ENCODE measurements at places on chromosomes 16 and 17. TPM values are rescaled to one million over a fixed set of nuclear protein-coding genes. Genes with fewer than 3 reads are reported as not detected.

HNF1B gene
- not detected for total RNA-seq

DNA sequence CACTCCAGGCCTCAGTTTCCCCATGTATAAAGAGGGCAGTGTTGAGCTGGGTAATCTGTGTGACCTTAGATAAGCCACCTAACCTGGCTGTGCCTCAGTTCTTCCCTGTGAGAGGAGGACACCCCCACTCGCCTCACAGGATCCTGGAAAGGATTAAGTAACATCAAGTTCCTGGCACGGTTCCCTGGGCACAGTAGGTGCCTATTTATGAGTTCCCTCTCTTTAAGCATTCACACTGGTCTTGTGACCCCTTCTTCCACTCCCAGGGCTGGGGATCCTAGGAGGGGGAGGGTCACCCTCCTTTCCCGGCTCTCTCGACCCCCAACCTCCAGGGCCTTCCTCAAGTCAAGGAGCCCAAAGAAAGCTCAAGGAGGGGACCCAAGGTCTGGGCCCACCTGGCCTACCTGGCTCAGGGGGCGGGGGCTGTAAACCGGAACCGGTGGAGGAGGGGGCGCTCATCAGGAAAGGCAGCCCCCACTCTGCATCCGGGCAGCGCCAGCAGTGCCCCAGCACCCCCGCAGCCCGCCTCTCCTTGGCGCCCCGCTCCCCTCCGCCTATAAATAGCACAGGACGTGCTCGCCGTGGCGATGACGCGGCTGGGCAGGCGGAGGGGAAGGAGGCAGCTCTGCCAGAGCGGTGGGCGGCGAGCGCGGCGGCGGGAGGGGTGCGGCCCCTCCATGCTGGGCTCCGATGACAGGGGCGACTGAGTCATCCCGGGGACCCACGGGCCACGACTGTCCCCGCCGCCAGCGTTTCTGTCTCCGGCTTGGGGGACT, 9.4 kb downstream of the RPL19 start:
- DNase-seq, result peak; percentile 81

ST6GALNAC2 gene
- total RNA-seq, result 11.7 TPM

KRTAP16-1 gene
- not detected for total RNA-seq

GRCh38 chr16:64657316-64658011, 464.4 kb downstream of the CDH11 start:
- DNase-seq, result no peak

DNA sequence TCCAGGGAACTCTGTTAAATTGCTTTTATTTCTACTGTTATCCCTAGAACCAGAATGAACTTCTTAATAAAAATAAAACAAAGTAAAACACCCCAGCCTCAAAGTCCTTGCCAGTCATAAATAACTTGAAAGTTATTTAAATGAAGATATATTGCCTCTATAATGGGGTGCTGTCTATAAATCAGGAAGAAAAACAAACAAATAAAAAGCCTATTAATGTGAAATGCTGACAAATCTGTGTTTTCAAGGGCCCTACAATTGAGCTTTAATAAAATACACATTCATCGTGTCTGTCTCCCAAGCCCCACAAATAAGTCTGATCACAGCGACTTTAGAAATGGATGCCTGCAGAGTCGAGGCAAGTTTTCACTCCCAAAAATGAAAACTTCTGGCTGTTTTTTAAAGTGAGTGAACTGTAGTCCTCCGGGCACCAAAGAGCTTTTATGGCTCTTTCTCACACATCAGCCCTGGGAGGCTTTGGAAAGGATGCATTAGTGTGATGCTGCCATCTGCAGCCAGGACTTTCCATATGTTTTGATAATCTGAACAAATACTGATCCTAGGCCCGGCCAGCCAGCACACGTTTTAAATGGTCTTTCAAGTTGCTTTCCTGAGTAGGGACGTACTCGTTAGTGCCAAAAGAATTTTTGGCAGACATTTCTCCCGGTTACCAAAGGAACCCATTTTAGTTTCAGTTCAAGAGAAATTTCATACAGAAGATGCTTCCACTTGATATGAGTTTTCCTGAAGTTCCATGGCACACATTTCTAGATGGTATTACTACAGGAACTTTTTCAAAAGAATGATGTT, 16.3 kb downstream of the NACA2 start:
- DNase-seq, result peak; percentile 77

DNA sequence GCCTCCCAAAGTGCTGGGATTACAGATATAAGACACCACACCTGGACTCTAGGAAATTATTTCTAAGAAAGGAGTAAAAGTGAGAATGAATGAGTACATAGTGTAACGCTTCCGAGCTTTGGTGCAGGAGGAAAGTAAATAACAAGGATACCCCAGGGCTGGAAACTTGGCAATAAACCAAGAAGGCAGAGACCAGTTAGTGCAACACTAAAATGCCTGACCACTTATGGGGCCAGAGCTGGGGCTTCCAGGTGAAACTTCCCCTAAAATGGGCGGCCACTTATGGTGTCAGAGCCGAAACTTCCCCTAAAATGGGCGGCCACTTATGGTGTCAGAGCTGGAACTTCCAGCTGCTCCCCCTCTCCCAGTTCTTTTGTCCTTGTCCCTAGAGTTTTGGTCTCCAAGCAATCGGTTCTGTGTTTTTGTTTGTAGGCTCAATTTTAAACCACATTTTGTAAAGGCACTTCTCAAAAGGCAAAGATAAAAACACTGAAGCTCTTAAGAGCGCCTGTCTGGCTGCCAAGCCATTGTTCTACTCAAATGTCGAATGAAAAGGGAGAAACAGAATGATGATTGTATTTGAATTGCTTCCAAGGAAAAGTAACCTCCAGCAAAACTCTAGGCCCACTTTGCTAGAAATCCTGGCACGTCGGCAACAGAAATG, 63.9 kb downstream of the NXN start:
- peak; percentile 94 for DNase-seq

CDR2L gene
- total RNA-seq, result 11.4 TPM

- no peak for DNase-seq
These were observed 70.1 kb downstream of the ABCC1 start for GRCh38 chr16:16019488-16019887.

MMP28 gene
- total RNA-seq, result 3.5 TPM

TBC1D3E gene
- total RNA-seq, result not detected

GRCh38 chr17:28572259-28573039, 1.1 kb upstream of the PIGS start:
- no peak for DNase-seq

- peak; percentile 70 for DNase-seq
These were observed 50.5 kb downstream of the CACNG5 start for GRCh38 chr17:66885417-66885816.

DNA sequence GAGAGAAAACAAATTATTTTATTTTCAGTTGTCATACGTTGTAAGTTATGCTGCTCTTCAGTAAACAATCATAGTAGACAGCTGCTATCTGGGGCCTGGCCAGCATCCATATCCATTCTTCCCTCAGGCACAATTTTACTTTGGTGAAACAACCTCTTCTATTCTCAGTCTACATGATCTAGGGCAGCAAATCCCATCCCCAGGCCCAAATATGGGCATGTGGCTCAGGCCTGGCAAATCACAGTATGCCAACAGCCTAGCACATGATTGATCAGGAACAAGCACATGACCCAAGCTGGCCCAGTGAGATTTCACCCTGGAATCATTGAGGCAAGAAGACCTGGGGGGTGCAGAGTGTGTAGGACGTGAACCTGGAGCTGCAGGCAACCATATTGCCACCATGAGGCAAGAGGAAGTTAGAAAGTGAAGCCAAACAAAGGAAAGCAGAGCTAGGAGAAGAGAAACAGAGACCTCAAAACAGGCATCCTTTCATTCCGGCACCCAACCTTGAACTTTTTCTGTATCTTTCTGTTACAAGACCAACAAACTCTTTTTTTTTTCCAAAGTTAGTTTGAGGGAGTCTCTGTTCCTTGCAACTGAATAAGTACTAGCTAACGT, 10.3 kb upstream of the ABCC12 start:
- no peak for DNase-seq
